Non-pigmented ciliary epithelial cell (primary cell): ENCODE measurements at places on chromosomes 3 and 15.

DNA sequence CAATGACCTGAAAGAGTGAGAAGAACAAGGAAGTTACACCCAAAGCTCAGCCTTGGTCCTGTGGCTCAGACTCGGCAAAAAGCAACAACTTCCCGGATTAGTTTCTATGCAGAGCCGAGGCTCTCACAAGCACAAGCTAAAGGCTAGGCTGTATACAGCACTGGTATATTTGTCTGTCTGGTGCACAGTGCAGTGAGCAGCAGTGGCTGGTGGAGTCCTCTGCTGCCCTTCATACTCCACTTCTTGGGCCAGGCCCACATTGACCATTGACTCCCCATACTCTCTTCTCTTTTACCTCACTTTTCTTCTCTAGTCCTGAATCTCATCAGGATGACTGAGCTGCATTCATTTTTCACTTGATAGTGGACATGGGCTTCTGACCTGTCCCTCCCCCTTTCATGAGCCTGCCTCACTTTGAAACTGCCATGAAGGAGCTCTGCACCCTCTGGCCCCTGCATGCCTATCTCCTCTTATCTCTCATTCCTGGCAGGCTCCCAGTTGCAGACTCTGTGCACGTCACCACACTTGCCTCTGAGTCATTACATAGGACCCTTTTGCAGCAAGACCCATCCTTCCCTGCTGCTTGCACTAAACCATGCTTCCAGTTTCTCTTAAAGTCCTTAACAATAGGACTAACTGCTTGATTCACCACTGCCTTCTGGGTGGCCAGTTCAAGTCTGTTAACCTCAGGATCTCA is 379.3 kb downstream of the NTRK3 start:
- DNase-seq = peak; percentile 36

GRCh38 chr3:114351123-114351821 is 57.4 kb downstream of the TIGIT start:
- no peak for DNase-seq

- DNase-seq = no peak
Observed at GRCh38 chr15:47486040-47486439, 231.3 kb upstream of the SEMA6D start.

DNA sequence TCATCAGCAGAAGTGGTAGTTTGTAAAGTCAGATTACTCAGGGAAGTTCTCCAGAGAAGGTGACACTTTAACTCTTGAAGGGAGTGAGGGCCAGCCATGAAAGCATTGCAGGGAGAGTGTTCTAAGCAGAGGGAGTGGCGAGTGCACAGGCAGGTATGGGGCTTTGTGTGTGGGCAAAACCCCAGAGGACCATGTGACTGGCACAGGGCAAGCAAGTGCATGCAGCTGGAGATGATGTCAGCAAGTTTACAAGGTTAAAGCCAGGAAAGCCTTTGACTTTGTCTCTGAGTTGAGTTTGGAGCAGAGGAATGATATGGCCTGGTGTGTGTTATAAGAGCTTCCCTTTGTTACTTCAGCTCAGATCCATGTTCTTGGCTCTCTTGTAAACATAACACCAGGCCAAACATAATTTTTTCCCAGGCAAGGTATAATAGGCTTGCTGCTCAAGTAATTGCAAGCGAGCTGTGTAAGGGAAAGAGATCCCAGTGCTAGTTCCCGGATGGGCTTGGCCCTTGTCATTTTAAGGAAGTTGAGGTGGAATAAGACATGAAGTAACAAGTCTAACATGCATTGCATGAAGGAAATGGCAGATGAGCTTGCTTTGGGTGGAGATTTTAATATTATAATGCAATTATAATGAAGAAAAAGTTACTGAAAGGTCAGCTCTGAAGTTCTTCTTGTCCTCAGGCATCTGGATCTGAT is 341.1 kb upstream of the LRRC3B start:
- no peak for DNase-seq

GRCh38 chr3:45659661-45660566 is 29.3 kb upstream of the SACM1L start:
- DNase-seq = no peak

DNA sequence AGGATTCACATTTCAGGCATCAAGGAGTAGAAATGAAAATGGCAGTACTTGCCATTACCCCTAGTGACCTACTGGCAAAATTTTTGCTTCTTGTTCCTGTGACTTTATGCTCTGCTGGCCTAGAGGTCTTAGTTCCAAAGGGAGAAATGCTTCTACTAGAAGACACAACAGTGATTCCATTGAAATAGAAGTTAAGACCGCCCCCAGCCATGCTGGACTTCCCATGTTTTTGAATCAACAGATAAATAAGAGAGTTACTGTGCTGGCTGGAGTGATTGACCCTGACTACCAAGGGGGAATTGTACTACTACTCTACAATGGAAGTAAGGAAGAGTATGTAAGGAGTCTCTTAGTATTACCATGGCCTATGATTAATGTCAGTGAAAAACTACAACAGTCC is 196.2 kb upstream of the AZI2 start:
- no peak for DNase-seq

- DNase-seq = no peak
Observed at GRCh38 chr15:25543196-25543595, 104.4 kb upstream of the UBE3A start.

DNA sequence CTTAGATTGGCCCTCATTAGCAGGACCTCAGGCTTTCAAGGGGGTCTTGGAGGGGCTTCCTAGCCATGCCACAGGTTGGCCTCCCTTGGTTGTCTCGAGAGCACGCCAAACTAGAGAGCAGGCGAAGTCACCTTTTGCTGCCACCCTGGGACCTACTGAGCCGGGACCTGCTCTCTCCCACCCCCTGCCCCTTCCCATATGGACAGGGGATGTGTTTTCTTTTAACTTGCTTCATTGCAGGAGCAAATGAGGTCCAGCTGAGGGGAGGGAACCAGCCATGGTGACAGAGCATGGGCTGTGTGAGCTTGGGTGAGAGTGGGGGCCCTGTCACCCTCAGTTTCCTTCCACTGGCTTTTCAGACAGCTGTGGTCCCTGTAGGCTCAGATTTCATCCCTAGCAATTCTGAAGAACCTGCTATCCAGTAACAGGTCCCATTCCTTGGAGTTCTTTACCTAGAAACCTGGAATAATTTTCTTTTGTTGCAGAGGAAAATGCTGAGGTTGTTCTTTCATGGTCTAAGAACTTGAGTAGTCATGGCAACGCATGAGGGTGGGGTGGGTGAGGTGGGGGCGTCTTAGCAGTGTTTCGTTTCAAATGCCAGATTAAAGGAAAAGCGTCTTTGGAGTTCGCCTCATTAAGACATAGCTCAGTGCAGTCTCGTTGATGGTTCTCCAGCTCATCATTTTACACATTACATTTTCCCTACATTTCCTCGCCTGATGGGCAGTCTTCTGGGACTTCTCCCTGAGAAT is 20.1 kb upstream of the MAGEF1 start:
- no peak for DNase-seq

DNA sequence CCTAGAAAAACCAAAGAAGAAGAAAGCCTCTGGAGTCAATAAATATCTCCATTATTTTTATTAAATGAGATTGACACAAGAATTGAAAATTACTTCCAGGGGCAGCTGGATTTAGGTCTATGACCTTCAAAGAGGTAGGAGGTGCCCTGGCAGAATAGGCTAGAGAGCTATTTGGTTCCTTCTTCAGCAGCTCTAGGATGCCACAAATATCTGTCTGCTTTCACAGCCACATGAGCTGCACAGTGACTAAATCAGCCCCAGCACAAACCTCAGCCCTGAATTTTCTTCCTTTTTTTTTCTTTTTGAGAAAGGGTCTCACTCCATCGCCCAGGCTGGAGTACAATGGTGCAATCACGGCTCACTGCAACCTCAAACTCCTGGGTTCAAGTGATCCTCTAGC is 223.5 kb downstream of the ABHD5 start:
- no peak for DNase-seq

- DNase-seq = no peak
Observed at GRCh38 chr3:42851228-42851834, 24.3 kb downstream of the CYP8B1 start.

DNA sequence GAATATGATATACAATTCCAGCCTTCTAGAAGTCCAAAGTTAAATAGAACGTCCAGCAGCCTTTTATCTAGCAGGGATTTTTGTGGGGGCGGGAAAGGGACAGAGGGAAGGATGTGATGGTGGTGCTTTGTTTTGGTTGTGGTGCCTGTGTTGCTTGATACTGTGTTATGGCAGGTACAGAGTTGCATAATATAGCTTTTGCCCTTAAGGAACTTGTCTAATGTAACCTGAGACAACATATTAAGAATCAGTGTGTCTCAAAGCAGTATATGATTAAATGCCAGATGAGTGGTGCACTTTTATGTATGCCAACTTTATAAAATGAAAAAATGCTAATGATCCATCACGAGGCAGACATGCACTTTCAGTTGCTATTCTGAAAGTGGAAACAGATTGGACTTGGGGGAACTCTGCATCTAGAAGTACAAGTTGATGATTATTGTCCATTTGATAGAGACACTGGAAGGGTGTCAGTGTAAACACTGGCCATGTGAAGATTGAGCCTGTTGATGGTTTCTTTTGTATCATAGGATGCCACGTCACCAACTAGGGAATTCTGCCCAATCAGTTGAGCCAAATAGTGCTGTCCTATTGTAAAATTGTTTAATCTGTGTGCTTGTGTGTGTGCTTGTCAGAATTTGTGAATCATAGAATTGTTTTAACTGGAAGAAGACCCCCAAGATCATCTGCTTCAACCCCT is 23.0 kb downstream of the NEO1 start:
- no peak for DNase-seq

- DNase-seq = no peak
Observed at GRCh38 chr15:63065262-63066221, 23.0 kb downstream of the TPM1 start.

DNA sequence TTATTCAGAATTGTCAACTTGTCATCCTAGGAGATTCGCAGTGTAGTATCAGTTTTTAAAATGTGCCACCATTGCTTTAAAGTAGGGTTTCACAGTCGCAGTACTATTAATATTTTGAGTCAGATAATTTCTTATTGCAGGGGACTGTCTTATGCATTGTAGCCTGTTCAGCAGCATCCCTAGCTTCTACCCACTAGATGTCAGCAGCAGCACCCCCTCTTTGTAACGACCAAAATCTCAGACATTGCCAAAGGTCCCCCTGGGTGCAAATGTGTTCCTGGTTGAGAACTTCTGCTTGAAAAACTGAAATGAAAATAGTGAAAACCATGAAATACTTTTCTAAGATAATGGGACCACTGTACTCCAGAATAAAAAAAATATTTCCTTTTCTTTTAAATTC is 474.8 kb downstream of the CNTN3 start:
- DNase-seq = no peak

DNA sequence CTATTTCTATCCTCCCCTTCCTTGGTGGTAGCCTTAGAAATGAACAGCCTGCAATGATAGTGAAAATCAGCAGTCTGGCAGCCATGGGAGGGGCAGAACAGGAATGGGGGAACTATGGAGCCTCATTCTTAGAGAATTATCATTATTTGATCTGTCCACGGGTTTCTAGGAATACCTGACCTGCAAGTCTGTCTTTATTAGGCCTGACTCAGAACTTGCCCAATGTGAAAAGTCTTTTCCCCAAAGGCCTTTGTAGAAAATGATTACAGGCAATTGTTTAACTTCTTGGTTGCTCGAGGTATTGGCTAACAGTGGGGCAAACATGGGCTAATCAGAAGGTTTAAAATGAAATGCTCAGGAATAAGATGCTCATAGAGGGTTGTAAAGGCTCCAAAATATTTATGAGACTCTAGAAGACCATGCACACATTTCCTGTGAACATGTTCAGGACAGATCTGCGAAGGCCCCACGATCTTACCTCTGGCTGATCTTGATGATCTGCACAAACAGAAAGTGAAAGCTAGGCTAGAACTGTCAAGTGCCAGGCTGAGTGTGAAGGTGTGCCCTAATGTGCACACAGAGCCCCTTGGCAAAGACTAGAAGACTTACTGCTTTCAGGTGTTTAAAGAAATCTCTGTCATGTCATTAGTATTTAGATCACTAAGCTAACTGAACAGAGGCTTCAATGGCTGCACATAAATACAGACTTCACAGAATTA is 39.6 kb upstream of the LAMP3 start:
- no peak for DNase-seq

- no peak for DNase-seq
Observed at GRCh38 chr15:50075319-50075718, 43.7 kb downstream of the ATP8B4 start.

DNA sequence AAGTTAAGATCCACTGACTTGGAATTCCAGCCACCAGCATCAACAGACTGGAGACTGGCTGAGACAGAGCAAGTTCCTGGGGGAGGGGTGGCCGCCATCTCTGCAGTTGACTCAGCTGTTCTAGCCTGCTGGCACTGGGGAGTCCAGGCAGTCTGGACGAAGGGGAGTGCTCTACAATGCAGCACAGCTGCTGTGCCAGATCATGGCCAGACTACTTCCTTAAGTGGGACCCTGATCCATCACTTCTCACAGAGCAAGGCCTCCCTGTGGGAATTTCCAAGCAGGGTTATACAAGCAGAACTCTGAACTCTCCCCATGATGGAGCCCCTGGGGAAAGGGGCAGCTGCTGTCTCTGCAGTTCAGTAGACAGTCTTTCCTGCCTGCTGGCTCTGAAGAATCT is 35.2 kb downstream of the PYGO1 start:
- DNase-seq = peak; percentile 46

DNA sequence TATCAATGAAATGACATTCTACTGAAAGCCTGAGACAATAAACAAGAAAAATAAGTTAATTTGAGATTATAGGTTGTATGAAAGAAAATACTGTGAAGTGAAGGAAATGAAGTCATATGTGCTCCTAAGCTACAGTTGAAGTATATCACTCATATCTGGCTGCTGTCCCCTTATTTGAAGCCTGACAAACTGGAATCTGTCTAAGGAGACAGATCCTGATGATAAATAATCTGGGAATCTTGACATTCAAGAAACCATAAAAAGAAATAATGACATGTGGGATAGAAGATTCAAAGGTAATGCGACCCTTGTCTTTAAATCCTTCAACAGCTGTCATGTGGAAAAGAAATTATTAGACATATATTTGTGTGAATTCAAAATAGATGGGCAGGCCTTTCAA is 424.5 kb upstream of the LMCD1 start:
- DNase-seq = no peak

GRCh38 chr3:25474052-25474451 is 46.0 kb downstream of the RARB start:
- DNase-seq = no peak

DNA sequence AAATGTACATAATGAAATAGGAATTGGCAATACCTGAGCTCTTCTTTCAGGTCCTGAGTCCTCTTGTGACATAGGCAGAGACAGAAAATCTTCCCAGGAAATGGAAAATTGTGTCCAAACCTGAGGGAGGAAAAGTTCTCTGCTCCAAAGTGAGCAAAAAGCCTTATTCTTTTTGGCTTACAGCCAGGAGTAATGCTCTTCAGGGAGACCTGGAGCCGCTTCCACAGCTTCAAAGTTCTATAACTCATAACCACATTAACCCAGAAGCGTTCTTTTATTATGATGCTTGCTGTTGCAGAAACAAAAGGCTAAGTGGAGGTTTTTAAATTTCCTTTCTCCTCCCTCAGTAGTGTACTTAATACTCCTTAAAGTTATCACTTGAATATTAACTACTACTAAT is 633 bp downstream of the IGSF10 start:
- no peak for DNase-seq

GRCh38 chr15:40095371-40096093 is 13.1 kb downstream of the BMF start:
- no peak for DNase-seq

- no peak for DNase-seq
Observed at GRCh38 chr3:155859859-155860258, 5.6 kb upstream of the SLC33A1 start.

- no peak for DNase-seq
Observed at GRCh38 chr3:23760871-23761373, 44.8 kb upstream of the UBE2E1 start.

GRCh38 chr15:72751751-72752455 is 31.7 kb downstream of the ADPGK start:
- no peak for DNase-seq

GRCh38 chr3:111173328-111173900 is 101.8 kb downstream of the NECTIN3 start:
- DNase-seq = peak; percentile 20
